Stimulated activated CD8-positive, alpha-beta memory T cell treated with anti-CD3 and anti-CD28 coated beads, Interleukin-12 subunit alpha, Interleukin-12 subunit beta, amount 100 ng/mL, for 4 hours (primary cell): ENCODE measurements at places on chromosomes 2 and 18.

DNA sequence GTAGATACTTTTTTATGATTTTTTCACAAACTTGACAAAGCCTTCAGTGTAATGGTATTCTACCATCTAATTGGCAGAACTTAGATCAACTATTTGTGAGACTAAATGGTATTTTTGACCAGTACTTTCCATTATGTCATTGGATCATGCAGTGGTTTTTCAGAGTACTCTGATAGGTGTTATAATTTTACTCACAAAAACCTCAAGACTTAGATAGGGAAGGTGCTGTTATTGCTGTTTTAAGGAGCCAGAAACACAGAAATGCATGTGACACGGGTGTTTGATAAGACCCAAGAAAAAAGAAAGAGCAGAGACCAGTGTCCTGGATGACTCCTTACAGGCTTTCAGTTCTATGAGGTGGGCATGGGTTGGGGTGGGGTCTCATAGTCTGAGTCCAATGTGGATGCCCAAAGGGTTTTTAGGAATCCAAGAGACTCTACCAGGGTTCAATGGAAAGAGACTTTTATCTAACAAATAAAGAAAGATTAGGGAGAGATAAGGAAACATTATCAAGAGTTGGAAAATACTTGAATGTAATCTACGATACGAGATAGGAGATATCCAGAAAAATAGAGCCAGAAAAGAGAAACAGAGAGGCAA is 31.3 kb downstream of the SP140 start:
- DNase-seq: no peak

DNA sequence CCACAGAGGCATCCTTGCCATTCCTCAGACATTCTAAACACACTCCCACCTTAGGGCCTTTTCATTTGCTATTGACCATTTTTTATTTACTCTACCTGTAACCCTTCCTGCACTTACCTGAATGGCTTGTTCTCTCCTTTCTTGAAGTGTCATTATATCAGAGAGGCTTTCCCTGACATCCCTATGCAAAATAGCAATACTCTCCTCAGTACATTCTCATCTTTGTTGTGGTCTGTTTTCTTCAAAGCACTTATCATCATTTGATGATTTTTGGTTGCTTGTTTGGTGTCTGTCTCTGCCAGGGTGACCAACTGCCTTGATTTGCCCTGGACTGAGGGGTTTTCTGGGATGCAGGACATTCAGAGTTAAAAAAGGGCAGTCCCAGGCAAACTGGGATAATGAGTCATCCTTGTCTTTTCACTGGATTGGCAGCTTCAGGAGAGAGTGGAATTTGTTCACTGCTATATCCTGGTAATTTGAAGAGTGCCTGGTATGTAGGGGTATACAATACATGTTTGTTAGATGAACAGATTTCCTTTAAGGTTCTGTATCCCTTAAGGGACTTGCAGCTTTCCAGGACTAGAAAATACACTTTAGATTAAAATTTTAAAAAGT is 102.4 kb downstream of the BABAM2 start:
- DNase-seq: no peak

DNA sequence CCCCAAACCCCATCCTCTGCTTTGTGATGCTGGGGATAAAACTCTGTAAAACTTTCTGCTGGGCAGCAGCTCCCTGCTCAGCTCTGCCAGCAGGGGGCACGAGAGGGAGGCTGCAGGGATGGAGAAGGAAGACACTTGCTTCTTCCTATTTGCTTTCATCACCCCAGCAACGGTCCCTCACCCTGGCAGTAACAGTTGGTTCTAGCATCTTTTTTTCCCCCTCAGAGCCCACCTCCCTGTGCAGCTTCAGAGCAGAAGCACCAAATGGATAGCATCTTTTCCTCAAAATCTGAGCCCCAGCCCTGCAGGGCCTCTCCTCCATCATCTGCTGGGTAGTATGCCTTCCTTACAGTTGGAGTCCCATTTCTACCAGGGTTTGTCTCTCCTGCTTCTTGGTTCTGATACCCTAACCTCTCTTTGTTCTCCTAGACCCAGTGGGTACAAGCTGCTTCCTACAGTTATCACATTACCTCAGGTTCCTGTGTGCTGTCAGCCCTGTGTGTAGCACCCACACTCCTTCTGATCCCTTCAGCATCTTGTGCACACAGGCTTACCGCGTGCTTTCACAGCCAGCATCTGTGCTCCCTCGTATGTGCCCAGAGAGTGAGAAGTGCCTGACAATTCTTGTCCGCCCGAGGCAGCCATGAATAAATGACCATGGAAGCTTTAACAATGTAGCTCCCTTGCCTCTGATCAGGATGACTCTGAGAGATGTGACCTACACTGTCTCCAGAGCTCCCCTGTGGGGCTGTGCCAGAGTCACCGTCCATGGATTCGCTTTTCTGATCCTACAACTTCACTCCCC is 14.5 kb downstream of the CKAP2L start:
- DNase-seq: peak; percentile 59

DNA sequence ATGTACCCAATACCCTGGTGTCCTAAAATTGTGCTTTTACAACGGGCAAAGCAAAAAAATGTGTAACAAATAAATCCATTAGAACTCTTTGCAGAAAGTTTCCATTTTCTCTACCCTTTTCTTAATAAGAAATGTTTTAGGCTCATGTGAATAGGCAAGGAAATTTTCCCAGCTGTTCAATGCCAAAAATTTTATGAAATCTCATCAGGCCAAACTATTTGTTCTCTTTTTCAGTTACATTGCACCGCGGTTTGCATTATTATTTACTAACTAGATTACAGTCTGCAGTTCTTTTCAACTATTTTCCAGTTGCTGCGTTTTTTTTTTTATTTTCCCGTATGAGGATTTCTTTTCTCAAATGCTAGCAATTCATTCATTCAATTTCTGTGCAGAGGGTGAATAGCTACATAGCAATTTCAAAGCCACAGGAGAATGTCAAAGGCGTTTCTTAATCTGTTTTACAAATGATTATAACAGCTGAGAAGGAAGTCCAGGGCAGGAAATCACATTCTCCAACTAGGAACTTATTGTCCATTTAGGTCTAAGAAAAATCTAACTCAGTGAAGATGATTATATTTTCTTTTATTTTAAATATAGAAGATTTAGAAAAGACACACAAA is 367.5 kb upstream of the MMADHC start:
- DNase-seq: no peak

GRCh38 chr2:46042711-46043110 is 254.5 kb upstream of the EPAS1 start:
- DNase-seq: no peak

DNA sequence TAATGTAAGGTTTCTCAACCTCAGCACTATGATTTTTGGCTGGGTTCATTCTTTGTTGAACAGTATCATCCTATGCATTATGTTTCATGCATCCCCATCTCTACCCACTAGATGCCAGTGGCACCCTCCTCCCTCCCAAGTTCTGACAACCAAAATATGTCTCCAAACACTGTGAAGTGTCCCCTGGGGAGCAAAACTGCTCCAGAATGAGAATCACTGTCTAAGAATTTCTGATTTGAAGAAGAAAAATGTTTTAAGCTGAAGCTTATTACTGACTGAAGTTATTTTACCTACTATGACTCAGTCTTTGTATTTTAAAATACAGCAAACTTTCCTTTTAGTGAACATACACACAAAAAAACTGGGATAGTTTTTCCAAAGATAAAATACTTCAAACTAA is 3.4 kb downstream of the THADA start:
- DNase-seq: no peak

DNA sequence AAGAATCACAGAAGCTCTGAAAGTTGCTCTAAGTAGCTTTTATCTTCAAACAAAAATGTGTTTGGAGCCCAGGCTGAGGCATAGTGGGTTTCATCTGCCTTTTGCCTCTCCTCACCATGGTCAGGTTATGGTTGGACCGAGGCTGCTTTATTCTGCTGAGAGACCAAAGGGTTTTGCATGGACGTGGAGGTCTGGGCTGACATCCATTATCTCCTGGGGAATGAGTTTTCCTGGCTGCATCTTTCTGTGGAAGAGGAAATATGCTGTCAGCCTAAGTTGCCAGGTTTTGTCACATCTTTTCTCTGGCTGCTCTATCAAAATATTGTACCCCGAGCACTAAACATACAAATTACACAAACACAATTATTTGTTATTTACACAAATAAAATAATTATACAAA is 223.2 kb downstream of the LDLRAD4 start:
- no peak for DNase-seq

DNA sequence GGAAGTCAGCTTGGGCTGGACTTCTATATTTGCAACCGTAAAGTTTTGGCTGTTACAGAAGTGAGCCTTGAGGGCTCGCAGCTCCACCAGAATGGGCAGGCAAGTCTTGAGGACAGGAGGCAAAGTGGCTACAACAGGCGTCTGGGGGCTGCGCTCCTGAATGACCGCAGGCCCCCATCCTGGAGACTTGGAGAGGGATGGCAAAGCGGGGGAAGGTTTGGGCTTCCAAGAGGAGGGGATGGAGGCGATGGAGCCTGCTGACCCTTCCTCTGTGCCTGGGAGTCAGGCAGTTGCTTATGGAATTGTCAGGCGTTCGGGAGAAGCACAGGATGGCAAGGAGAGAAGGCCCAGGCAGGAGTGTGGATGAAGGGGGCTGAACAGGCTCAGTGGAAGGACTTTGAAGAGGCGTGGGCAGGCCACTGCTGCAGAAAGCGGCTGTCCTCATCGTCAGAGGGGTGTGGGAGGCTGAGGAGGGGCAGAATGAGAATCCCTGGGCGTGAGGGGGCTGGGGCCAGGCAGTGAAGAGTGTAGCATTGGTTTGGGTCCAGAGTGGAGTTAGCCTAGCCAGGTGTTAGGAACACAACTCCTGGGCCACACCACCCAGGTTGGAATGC is 72.3 kb downstream of the INHBB start:
- no peak for DNase-seq

DNA sequence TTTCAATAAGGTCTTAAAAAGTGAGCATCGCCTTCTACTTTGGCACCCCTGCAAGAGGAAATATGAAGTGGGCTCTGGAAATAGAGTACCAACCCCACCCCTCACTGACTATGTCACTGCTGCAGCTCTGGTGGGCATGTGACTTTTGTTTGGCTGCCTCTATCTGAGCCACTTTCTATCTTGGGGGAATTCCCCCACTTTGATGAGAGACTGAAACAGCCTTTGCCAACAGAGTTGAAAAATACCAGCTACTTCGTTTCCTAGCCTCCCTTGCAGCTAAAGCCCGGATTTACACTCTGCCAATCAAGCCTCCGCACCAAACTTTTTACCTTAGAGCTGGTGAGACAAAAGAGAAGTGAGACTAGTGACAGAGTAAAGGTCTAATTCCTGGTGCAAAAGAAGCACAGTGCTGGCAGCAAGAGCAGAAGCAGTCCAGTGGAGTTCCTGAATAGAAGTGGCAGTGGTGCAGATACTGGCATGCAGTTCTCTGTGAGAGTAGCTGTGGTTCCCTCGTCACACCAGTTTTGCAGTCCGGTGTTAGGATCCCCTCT is 12.0 kb upstream of the GALNT14 start:
- DNase-seq: no peak

- no peak for DNase-seq
Observed at GRCh38 chr2:113113807-113114206, 13.6 kb upstream of the IL1RN start.

DNA sequence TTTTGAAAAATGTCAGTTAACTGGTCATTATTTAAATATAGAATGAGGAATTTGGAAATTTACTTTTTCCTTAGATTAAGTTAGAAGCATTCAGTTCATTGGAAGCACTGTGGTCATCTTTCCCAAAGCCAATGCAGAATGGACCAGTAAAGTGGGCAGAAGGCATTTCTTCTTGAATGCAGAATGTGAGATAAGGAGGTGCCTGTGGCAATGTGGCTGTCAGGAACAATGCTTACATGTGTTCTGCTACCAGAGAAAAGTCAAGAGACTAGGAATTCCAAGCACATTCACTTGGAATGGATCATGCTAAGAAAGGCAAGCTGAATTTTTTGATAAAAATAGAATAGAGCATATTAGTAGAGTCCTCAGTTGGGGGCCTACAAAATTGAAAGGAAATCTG is 295.0 kb upstream of the KCNH7 start:
- DNase-seq: no peak

DNA sequence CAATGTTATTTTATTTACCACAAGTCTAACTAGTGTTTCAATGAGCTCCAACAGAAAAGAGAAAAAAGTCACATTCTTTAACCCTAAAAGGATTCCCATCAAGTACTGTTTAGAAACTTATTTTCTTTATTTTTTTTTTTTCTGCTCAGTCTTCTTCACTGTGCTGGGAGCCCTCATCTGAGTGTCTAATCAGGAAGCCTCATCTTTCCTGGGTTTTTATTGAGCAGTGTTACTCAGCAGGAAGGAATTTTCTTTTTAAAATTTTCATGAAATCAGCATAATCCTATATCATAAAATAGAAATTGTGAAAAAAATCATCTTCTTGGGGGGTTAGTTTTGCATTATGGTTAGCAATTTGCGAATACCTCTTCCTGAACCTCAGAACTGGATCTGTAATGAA is 453.8 kb downstream of the CDH2 start:
- no peak for DNase-seq

DNA sequence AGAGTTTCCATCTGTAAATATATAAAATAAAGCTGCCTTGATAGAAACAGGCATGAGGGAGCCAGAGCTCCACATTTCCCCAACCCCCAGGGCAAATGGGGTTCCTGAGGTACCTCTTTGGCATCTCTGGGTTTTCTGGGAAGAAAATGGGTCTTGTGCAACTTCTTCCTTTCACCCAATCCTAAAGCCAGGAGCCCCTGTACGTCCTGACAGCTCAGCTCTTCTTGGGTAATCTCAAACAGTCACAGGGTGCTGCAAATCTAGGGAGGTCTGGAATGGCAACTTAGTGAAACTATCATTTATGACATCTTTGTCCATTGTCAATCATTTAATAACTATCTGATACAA is 36.6 kb upstream of the STAT1 start:
- no peak for DNase-seq

GRCh38 chr18:50460716-50461115 is 85.9 kb downstream of the SKA1 start:
- no peak for DNase-seq

DNA sequence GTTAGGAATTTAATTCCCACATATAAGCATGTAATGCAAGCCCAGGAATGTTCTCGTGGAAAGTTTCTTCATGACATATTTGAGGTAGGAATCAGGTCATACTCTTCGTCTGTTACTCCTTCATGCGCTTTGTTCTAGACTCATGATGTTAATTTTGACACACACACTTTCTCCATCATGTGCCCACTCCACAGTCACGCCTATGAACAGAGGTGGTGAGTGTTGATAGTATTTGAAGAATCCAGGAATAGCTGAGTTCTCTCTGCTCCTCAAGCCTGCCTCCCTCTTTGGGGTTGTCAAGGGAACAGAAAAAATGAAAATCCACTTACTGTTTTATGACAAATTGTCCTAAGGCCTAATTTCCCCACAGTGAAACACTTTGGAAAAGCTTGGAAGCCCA is 117.3 kb upstream of the SERPINE2 start:
- no peak for DNase-seq
